ENCODE measurements at places on chromosomes 2 and 18.

GRCh38 chr2:117056376-117056748 lies 758.1 kb upstream of the DDX18 start:
- no peak for DNase-seq

- no peak for DNase-seq
Measured at GRCh38 chr2:149370061-149370775, 39.8 kb downstream of the LYPD6 start.

GRCh38 chr2:6676776-6677175 lies 188.9 kb downstream of the CMPK2 start:
- no peak for DNase-seq

DNA sequence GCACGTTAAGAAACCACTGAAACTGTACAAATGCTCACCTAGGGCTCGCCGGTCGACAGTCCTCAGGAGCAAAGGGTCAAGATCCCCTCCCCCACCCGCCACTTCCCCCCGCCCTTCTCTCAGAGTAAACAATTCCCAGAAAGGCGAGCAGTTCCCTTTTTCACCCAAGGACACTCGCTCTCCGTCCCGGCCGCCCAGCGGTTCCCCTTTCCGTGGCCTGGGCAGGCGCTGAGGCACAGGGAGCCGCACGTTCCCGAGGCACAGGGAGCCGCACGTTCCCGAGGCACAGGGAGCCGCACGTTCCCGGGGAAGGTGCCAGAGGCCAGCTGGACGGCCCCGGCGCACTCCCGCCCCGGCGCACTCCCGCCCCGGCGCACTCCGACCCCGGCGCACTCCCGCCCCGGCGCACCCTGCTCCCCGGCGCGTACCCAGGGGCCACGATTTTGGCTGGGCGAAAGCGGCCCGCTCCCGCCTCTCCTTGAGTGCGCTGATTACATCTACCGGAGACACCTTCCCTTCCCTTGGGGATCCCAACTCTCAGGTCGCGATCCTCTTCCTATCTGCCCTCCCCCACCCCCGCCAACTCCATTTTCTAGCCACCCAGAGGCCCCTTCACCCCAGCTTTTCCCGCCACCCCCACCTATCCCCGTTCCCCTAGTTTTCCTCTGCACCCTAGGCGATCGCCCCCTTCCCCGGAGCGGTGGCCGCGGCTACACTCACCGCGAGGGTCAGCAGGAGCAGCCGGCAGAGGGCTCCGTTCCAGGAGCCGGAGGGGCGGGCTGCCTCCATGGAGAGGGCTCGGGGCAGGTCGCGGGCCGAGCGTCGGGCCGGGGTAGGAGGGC lies 817 bp downstream of the DSC2 start:
- DNase-seq, result no peak

DNA sequence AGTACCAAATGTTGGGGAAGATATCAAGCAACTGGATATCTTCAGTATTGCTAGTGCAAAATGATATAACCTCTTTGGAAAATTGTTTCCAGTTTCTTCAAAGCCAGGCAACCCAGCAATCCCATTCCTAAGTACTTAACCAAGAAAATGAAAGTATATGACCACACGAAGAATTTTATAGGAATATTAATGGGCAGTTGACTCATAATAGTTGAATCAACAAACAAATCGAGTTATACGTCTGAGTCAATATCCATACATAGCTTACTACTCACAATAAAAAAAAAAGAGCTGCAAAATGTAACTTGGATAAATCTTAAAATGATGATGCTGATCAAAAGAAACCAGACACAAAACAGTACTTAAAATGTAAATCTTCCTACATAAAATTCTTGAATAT lies 810.4 kb downstream of the METTL4 start:
- DNase-seq, result no peak

GRCh38 chr2:8551622-8552074 lies 130.2 kb upstream of the ID2 start:
- DNase-seq, result peak; percentile 59

DNA sequence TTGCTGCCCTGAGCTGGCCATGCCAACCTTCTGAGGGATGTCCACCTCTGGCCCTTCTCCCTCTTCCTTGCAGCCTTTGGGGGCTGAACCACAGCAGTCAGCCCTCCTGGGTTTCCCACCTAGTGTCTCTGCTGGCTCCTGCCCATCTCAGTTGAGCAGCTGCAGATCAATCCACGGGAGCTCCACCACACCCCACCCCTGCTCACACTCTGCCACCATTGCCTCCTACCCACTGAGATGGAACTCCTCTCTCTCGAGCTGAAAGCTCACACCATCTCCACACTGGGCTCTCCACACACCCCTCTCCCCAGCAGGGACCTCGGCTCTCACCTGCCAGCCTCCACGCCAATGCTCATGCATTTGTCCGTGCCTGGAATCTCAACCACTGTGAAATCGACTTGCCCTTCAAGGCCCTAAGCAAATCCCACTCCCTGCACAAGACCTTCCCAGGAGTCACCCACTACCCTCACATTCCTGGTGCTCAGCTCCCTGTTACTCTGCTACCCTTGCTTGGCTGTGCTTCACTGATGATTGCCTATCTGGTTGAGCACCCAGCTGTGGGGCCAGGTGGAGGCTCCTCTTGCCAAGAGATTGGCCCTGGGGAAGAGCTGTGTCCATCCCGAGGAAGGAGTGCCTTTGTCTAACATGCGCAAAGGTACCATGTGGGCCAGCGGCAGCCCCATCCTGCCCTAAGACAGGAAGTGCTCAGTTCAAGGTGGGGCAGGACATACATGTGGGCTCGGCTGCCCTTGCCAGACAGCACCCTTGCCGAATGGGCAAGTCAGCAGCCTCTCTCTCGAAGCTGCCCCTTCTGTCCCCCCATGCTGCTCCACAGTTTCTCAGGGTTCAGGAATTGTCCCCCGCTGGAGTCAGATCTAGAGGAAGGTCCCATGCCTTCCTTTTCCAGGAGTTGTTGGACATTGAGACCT lies 208.7 kb downstream of the CYP26B1 start:
- DNase-seq, result no peak

- no peak for DNase-seq
Measured at GRCh38 chr2:50951437-50951836, 80.5 kb downstream of the NRXN1 start.

DNA sequence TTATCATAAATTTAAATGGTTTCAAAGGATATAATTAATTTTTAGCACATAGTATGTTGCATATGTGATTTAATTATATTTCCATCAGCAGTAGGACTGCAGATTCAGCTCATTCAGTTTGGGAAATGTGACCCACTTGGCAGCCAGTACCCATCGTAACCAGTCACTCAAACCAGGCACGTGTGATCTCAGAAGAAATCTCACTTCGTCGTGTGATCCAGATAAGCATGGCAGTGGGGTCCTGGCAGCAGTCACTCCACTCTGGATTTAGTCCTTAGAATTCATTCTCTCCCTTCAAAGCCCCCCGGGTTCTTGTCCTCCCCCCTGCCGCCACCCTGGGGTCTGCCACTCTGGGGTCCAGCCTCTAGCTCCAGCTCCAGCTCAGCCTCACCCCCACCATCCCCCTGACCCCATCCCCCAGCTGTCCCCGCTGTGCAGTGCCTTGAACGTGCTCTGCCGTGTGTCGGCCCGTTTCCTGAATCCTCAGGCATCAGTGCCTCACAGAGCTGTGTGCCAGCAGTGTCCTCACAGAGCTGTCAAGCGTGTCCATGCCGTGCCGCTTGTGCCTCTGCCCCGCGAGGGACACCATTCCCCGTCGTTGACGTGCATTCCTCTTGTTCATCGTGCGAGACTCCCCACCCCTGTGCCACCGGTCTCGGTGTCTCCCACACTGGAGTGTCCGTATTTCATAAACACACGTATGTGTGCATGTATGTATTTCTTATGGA lies 34.8 kb downstream of the TRAPPC12 start:
- DNase-seq, result no peak

- DNase-seq, result no peak
Measured at GRCh38 chr2:45734952-45735351, 83.5 kb downstream of the PRKCE start.

DNA sequence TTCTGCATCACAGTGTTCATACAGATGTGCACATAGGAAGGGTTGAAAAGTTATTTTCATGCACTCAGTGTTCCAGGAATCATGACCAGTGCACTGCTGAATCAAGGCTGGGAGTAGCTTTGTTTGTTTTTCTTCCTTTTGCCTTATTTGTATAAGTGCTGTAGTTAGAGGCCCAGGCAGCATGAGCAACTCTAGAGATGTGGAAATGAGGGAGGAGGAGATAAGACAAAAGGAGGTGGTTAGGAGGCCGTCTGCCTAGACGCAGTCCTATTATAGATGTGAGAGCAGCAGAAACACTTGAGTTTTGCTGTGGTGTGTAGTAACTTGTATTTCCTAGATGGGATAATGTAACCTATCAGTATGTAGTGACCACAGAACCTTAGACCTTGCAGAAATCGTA lies 264.3 kb upstream of the RASGRP3 start:
- no peak for DNase-seq

GRCh38 chr18:23133860-23134779 lies 1.2 kb upstream of the CABLES1 start:
- peak; percentile 56 for DNase-seq
